Left ventricle myocardium inferior (tissue), 1 donor: ENCODE measurements at places on chromosomes 1 and 21. TPM values are rescaled to one million over a fixed set of nuclear protein-coding genes. Genes with fewer than 3 reads are reported as not detected.
A peak's percentile ranks its signal among the peaks of the same experiment; 100 is the strongest.

DNA sequence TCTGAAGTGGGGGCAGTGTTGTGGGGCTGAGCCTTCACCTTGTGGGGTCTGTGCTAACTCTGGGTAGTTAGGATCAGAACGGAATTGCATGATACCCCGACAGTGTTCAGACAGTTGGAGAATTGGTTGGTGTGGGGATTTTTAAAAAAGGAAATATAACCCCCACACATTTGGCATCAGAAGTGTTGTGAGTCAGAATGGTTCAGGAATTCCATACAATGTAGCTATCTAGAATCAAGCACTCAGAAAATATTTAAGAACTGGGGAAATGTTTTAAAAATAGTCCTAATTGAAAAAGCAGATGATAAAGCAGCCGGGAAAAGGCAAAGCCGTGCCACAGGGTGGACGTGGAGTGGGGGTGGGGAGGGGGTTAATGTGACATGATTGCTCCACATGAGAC is 6.5 kb upstream of the S100A7 start:
- DNase-seq, result no peak

DNA sequence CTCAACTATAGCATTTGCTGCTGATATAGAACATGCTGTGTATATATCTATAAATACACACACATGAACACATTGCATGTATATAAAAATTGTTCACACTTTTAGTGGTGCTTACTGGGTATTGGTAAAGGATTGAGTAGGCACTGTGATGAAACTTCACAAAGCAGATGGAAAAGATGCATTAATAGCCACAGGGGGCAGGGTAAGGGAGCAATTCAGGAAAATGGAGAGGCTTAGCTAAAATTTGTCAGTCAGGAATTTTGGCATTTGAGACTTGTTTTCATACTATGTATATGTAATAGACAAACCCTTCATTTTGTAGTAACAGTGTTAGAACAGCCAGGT is 633 bp upstream of the PPFIA4 start:
- no peak for DNase-seq

- DNase-seq, result no peak
Measured at GRCh38 chr1:93995837-93996536, 86.8 kb upstream of the GCLM start.

DNA sequence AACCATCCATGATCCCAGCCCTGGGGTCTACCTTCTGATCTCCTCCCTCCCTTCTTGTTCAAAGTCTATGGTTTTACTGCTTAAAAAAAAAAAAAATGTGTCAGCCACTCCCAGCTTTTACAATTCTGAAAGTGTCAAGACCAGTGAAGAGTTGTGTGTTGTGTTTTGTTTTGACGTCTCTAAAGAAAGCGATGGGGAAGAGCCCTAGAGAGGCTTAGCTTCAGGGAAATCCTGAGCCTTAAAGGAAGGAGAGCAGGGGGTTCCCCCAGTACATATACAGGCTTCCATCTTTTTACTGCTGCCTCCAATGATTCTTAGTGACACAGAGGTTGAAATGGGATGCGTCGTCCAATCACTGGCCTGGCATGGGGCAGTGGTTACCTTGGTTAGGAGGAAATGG is 13.9 kb upstream of the FMOD start:
- DNase-seq, result no peak

DNA sequence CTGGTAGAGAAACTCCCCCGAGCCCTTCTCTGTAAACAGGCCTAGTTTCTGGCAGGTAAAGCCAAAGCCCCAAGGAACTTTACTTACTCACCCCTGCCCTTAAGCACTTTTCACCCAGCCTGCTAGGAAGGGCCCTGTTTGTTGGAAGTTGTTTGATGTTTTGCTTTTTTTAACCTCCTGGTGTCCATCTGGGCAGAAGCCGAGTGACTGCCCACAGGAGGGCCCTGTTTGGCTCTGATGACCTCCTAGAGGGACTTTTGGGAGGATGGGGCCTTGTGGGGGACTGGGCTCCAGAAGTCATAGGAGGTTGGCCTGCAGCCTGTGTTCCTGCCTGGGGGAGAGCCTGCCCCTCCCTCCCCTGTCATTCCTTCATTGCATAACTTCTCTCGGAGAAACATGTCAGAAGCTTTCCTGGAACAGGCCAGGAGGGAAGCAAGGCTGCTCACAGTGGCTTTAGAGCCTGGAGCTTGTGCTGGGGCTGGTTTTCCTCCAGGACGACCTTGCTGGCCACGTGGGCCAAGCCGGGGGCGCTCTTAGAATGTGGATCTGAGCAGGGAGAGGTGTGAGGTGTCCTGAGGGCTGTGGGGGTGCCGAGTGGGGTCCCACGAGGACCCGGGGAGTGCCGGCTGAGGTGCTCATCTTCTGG is 33.9 kb downstream of the COQ8A start:
- peak; percentile 52 for DNase-seq

The MYOG gene
- not detected for total RNA-seq

The WNT2B gene
- 1.7 TPM for total RNA-seq

The HTR1D gene
- total RNA-seq, result 0.08 TPM

The GPR25 gene
- total RNA-seq, result not detected
